ENCODE measurements at places on chromosomes 2 and 18. TPM values are rescaled to one million over a fixed set of nuclear protein-coding genes. Genes with fewer than 3 reads are reported as not detected.

The DPP4 gene
- total RNA-seq = 87.2 TPM

The ANKRD29 gene
- 3.9 TPM for total RNA-seq

The CDH19 gene
- 2.0 TPM for total RNA-seq

The G6PC2 gene
- not detected for total RNA-seq

The GALM gene
- 14.0 TPM for total RNA-seq

The TMEM169 gene
- total RNA-seq = 0.28 TPM

The NEURL3 gene
- not detected for total RNA-seq

The GKN2 gene
- not detected for total RNA-seq

The GAREM1 gene
- total RNA-seq = 3.9 TPM

The ANKRD30B gene
- total RNA-seq = 0.96 TPM

The SCYGR4 gene
- total RNA-seq = not detected

The POTEJ gene
- total RNA-seq = not detected

The SALL3 gene
- total RNA-seq = under 0.01 TPM

The HOXD12 gene
- total RNA-seq = not detected

The IHH gene
- not detected for total RNA-seq

The GPR75 gene
- total RNA-seq = 1.2 TPM

The TMEM17 gene
- 1.7 TPM for total RNA-seq

The ACVR1 gene
- 20.3 TPM for total RNA-seq

The ALK gene
- total RNA-seq = not detected

The ELOA2 gene
- total RNA-seq = not detected

The SSB gene
- total RNA-seq = 172 TPM

The AGAP1 gene
- total RNA-seq = 14.1 TPM

The FOXD4L1 gene
- total RNA-seq = 0.19 TPM

The DNAH7 gene
- 0.19 TPM for total RNA-seq

The CENPA gene
- 17.4 TPM for total RNA-seq

The ASPRV1 gene
- under 0.01 TPM for total RNA-seq

The MOGAT1 gene
- total RNA-seq = not detected

The IAH1 gene
- 56.4 TPM for total RNA-seq

The POTEI gene
- under 0.01 TPM for total RNA-seq

The SIGLEC15 gene
- 1.7 TPM for total RNA-seq

The CHRNG gene
- not detected for total RNA-seq

The FSHR gene
- total RNA-seq = not detected

The CBLN2 gene
- total RNA-seq = not detected

The DES gene
- total RNA-seq = 0.77 TPM

The ST8SIA5 gene
- total RNA-seq = not detected

The CDCA7 gene
- 0.85 TPM for total RNA-seq

The TMEFF2 gene
- under 0.01 TPM for total RNA-seq

The ARL5A gene
- total RNA-seq = 82.6 TPM

The MAP3K20 gene
- 52.4 TPM for total RNA-seq

The PRKAG3 gene
- under 0.01 TPM for total RNA-seq

The TET3 gene
- 2.5 TPM for total RNA-seq

The RNF125 gene
- total RNA-seq = 0.28 TPM

The CTAGE1 gene
- 0.28 TPM for total RNA-seq

Measured in regular cardiac myocyte (primary cell).